ENCODE measurements at places on chromosomes 7 and 10.

DNA sequence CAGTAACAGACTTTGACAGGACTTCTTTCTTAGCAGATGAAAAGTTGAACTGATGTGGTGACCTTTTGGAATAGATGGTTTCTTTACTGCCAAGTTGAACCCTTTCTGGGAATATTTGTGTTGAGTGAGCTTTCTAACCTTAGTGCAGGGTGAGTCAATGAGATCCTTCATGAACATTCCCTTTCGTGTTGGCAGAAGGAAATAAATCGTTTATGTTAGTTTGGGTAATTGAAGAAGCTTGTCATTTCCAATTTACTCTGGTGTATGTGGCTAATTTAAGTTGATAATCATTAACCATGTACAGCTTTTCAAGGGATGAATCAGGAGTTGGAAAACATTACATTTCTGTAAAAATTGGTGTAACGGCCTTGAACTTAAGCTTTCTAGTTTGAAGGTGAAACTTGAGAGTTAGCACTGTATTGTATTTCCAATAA is 43.4 kb downstream of the PTTG1IP2 start:
- DNase-seq, result no peak

DNA sequence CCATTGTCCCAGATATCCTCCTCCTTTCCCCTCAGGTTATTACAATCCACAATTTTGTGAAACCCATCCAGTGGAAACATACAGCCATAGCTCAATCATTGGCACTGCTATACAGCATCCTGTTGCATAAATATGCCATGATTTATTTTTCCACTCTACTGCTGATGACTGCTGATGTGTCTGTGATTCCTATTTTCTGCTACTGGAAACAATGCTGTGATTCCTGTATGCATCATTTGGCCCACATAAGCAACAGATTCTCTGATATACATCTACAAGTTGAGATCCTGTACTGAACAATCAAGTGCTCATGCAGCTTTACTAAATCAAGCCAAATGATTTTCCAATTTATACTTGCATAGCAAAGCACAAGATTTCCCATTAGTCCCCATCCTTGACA is 39.6 kb downstream of the CUL2 start:
- DNase-seq, result no peak

GRCh38 chr10:48579251-48579960 is 25.5 kb downstream of the ARHGAP22 start:
- DNase-seq, result no peak

DNA sequence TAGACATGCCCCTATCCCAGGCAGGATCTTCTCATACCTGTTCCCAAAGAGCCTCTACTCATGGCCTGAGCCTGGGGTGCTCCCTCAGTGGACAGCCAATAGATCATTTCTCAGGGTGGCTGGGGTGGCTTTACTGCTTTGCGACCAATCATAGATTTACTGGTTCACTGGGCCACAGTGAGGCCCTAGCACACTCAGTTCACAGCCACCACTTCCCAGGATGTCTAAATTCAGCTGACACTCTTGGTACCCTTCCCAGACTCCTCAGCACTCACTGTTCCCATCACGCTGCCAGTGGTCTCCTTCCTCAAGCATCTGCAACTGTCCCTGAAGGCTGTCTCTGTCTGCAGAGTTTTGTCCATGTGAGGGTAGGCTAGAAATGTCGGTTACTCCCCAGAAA is 50.6 kb downstream of the ARHGAP22 start:
- DNase-seq, result no peak

- no peak for DNase-seq
Measured at GRCh38 chr7:41188163-41189130, 514.4 kb downstream of the INHBA start.

DNA sequence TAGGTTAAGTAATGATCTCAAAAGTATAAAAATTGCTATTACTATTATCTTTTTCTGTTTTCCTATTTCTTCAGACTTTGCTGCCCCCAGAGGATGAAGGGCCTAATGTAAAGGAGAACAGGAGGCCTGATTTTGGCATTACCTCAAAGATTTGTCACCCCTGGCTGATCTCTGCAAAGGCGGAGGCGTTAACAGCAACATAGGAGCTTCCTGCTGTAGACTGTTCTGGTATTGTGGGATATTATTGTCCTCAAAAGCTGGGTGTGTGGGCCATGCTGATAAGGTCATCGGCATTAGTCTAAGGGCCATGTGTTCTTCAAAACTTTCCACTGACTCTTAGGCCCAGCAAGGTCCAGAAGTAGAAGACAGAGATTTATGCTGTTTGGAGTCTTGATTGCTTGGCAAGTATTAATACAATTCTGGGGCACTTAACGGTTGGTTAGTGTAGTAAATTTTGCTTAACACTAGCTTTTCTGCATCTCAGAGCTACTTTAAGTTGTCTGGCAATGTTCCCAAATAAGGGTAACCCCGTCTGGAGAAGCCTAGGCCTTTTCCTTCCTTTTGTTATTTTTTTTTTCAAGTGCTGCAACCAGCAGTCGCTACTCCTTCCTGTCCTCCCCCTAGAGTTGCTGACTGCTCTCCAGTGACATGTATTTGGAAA is 14.0 kb upstream of the ENTPD1 start:
- no peak for DNase-seq

DNA sequence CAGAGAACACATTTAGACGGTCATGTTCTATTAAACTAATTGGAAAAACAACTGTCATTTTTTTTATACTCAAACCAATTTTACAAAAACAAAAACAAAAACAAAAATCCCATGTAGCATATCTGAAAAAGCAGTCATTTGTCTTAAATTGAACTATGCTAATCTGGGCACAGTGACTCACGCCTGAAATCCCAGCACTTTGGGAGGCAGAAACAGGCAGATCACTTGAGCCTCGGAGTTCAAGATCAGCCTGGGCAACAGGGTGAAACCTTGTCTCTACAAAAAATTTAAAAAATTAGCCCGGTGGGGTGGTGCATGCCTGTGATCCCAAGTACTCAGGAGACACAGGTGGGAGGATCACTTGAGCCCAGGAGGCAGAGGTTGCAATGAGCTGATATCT is 253.4 kb downstream of the DOCK4 start:
- DNase-seq, result no peak

- DNase-seq, result no peak
Measured at GRCh38 chr7:143259765-143260164, 3.5 kb upstream of the GSTK1 start.

DNA sequence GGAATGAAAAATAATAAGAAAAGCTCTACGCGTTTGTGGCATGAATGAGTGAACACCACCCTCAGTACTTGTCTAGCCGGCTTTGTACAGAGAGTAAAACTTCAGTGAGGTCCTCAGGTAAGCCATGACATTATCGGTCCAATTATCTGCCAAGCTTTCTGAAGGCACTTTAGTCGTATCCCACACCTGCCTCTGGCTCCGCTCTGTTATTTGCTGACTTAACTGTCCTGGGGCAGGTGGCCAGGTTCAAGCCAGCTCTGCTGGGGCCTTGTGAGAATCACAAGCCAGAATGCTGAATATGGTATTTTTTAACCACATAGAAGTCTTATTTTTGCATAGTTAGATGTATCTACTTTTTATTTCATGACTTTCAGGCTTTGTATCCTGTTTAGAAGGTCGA is 66.0 kb upstream of the FHIP2A start:
- no peak for DNase-seq

DNA sequence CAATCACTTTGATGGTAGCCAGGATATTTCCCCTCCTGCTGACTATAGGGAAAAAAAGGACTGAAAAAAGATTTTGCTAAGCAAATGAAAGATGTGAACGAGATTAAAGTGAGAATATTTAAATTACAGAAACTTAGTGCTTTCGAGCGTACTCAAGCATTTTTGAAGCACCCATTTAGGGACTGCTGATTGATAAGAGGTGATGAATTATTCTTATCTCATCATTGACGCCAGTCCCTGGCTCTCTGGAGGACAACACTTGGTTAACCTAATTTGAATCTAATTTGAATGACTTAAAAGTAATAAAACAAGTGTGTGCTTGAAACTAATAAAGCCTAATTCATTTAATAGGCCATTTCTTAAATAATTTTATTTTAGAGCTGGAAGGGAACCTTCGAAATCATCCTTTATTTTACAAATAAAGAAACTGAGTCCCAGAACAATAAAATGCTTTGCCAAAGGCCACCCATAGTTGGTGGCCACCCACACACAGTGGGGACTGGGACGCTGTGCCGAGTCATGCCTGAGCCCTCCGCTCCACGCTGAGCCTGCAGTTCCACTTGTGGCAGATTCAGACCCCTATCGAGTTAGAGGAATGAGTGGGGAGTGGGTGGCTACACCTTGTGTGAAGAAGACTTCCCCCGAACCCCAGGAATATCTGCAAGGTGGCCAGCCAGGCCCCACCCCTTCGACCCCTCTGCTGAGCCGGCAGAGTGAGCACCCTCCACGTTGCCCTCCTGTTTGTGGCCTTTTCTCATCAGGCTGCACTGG is 61.1 kb upstream of the SAMD8 start:
- no peak for DNase-seq

- DNase-seq, result no peak
Measured at GRCh38 chr7:33642312-33642711, 263.0 kb upstream of the BMPER start.

DNA sequence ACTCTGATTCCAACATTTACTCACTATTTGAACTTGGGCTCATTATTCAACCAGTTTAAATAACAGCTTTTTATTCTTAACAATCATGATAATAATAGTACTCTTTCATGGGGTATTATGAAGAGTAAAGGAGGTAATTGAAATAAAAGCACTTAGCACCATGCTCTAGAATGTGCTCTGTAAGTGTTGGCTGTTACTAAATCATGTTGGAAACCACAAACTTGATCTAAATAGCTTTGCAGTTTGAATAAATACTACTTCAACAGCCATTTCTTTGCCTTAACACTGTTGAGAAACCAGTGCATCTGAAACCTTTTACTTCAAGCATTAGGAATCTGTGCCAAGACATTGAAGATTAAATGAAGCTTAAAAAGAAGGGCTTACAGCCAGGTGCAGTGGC is 7.9 kb upstream of the UPF2 start:
- DNase-seq, result no peak

DNA sequence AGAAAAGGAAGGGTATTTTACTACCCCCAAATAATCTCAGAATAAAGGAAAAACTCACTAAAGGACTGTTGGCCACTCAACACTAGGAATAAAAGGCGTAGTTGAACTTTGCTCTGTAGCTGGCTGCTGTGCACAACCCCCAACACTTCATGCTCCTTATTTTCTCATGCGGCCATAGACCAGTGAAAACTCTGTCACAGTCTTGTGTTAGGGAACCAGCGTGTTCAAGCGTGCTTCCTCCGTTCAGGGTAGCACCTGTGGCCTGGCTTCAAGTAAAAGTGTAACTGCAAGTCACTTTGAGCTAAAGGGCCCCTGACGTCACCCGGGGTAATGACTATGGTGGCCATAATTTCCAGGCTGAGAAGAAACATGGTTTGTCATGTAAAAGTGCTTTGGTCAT is 27.0 kb downstream of the BLNK start:
- DNase-seq, result no peak

DNA sequence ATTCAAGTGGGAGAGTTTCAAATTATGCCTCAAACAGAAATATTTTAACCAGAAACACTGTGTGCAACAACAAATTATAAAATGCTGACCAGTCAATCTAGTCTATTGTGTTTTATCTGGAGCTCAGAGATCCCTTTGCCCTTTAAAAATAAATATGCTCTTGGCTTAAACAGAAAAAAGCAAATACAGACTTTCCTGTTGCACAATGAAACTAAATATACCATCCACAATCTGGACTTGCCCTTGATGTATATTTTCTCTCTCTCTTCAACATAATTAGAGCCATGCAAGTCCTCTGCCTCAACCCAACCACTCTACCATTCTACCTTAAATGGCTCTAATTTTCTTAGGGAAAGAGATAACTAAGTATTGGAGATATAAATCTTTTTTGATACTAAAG is 34.9 kb downstream of the ASAH2 start:
- no peak for DNase-seq

DNA sequence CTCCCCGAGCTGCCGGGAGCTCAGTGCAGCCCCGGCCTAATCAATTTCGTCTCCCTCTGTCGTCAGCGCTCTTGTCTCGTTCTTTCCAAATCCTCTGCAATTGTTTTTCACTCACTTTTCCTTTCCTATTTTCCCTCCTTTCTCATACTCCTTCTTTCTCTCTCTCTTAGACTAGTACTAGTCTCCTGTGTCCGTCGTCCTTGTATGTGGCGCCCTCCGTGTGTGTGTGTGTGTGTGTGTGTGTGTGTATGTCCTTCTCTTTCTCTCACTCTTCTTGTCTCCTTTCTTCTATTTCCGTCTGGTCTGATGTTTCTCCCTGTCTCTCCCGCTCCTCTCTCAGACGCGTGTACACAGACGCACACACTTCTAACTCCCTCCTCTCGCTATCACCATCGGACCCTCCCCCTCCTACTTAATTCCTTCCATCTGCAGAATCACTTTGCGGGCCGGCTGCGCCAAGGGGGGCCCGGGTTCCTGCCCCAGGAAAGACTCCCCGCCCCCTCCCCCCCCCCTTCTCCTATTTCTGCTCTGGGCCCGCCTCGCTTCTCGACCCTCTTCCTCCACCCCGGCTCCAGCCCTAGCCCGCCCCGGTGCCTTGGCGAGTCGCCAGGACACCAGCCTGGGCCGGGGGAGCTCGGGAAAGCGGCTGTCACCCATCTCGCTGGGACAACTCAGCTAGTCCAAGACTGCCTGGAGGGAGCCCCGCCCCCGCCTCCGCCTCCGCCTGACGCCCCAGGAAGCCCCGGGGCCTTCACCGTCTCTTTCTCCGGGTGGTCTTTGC is 743 bp upstream of the ZCCHC24 start:
- no peak for DNase-seq

- peak; percentile 39 for DNase-seq
Measured at GRCh38 chr10:98047009-98047741, 16.8 kb upstream of the CRTAC1 start.

GRCh38 chr7:12401538-12402364 is 1.9 kb downstream of the VWDE start:
- no peak for DNase-seq

DNA sequence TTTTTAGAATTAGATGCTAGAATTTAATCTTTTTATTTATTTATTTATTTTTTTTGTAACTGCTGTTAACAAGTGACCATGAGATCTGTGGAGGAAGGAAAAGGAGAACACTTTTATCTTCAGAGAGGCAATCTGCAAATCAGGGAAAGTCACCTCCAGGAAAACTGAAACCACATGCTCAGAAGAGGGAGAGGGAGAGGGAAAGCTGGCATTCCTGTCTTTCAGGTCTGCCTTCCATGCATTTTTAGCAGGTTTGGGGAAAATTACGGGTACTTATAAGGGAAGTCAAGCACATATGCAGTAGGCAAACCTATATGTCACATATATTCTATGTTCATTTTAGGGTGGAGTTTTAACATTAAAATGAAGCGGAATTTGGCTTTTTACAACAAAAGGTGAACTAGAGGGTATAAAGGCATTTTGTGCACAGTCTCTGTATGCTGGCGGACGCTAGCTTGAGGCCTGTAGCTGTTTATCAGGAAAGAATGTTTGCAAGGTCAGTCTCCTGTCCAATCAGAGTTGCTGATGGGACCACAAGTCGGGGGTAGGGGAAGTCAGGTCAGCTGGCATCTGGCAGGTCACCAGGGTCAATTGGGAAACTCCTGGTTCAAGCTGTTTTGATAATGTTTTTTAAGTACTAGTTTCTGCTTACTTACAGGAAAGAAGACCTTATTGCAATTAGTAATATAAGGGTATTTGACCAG is 333.5 kb downstream of the GPR158 start:
- no peak for DNase-seq

- DNase-seq, result no peak
Measured at GRCh38 chr7:151505836-151506468, 13.7 kb downstream of the RHEB start.

GRCh38 chr7:132930881-132931280 is 151.0 kb downstream of the CHCHD3 start:
- no peak for DNase-seq

Data from C1 segment of cervical spinal cord (tissue), 14 donors.